Bladder microvascular endothelial cell (primary cell): ENCODE measurements at places on chromosomes 3 and 15. TPM values are rescaled to one million over a fixed set of nuclear protein-coding genes. Genes with fewer than 3 reads are reported as not detected.

The WDR93 gene
- total RNA-seq = under 0.01 TPM in 1 of 2 replicates, not detected in the other

The PLA2G4D gene
- total RNA-seq = not detected in 2 replicates

The OXSR1 gene
- 23.0 and 39.6 TPM in 2 replicates for total RNA-seq

The SLC9C1 gene
- total RNA-seq = 0.13 TPM in 1 of 2 replicates, not detected in the other
